ENCODE measurements at places on chromosomes 6 and 20. TPM values are rescaled to one million over a fixed set of nuclear protein-coding genes. Genes with fewer than 3 reads are reported as not detected.

The NKAPL gene
- polyA plus RNA-seq = 1.2 TPM

The APOBEC2 gene
- polyA plus RNA-seq = not detected

The RIMS1 gene
- not detected for polyA plus RNA-seq

The FERMT1 gene
- polyA plus RNA-seq = 0.06 TPM

The HLA-A gene
- polyA plus RNA-seq = 1,280 TPM

The EBF4 gene
- polyA plus RNA-seq = 2.5 TPM

The NKX2-2 gene
- polyA plus RNA-seq = 0.03 TPM

The STX11 gene
- 9.3 TPM for polyA plus RNA-seq

GRCh38 chr6:113654396-113654795, 202.7 kb upstream of the MARCKS start:
- DNase-seq = no peak

GRCh38 chr20:45937765-45938164, 3.3 kb downstream of the PCIF1 start:
- DNase-seq = no peak

GRCh38 chr6:148611213-148611612, 135.6 kb upstream of the UST start:
- DNase-seq = no peak

DNA sequence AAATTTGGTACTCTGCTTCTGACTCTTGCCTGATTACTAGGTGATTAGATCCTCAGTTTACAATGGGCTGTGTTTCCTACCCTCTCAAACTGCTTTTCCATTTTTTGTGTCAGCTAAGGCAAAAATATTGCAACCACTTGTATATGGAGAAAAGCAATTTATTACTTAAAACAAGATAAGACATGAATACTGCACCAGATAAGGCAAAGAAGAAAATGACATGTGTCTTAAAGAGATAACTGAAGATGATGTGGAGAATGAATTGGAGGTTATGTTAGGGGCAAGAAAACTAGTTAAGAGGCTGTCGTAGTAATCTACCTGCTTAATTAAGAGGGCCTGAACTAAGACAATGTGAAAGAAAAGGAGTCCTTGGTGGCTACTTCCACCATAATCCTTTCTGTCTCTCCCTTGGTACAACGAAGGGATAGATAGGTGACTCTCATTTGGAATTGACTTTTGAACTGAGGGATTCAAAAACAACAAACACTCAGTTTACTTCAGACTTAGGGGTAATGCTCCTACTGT, 16.3 kb upstream of the REV3L start:
- DNase-seq = no peak

- DNase-seq = no peak
These were observed 32.4 kb downstream of the MDGA1 start for GRCh38 chr6:37665304-37665703.

DNA sequence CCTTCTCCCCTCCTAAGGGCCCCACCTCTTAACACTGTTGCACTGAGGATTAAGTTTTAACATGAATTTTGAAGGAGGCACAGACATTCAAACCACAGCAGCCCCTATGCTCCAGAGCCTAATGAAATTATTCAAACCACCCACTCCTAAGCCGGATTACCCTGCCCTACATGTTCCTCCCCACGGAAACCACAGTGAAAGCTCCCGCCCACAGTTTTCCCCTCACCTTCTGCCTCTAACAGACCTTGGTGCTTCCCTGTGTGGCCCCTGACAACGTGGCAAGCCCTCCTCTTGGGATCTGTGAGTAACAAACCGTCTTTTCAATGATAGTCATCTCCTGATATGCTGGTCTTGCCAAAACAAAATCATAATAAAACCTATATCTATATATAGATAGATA, 74.8 kb downstream of the RIN2 start:
- DNase-seq = no peak

DNA sequence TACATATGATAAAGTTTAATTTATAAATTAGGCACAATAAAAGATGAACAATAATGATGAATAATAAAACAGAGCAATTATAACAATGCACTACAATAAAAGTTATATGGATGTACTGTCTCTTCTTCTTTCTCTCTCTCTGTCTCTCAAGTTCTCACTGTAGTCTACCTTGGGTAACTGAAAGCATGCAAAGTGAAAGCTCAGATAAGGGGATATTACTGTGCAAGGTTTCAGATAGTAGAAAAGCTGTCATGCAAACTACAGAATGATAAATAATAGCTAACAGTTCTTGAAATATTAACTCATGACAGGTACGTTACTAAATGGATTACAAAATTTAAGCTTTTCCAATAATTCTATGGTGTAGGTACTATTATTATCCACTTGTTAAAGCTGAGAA, 311.9 kb upstream of the PRDM1 start:
- no peak for DNase-seq

DNA sequence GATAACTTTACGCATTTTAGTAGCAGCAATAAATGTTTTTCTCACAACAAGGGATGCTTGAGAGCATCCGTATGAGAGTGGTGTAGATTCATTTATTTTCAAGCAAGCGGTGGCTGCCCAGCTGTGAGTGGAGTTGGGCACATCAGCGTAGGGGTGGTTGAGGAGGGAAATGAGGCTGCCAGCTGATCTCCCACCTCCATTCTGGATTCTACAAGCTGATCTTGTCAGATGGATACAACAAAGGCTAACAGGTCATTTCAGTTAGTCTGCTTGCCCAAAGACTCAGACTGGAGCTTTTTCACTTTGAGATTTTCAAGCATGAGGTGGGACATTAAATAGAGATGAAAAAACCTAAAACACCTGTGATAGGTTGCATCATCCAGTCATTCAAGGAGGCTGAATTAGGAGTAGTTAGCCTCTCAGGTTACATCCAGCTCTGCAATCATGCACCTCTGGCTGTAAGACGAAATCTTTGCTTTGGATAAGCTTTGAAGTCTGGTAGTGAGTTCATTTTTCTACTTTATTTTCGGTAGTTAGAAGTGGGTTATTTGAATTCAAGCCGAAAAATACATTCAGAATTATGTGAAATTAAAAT, 1.9 kb upstream of the BACH2 start:
- no peak for DNase-seq
